Epithelial cell of prostate (primary cell): ENCODE measurements at places on chromosomes 12 and 14.
A peak's percentile ranks its signal among the peaks of the same experiment; 100 is the strongest.

DNA sequence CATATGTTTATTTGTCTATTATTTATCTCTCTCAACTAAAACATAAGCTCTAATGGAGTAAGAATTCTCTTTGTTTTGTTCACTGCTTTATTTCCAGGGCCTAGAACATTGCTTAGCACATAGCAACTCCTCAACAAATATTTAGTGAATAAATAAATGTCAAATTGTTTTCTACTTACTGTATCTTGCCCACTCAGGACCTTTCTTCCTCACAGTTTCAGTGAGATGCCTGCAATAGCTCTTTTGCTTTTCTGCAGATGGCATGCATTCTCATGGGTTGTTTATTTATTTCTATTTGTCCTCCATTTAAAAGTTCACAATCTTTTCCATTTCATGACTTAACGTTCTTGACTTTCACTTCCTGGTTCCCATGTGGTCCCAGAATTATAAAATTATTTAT, 94.9 kb upstream of the TTC7B start:
- no peak for DNase-seq

- no peak for DNase-seq
Measured at GRCh38 chr14:35079742-35080141, 33.7 kb downstream of the FAM177A1 start.

GRCh38 chr12:49030714-49031572, 12.4 kb upstream of the PRKAG1 start:
- DNase-seq = no peak

DNA sequence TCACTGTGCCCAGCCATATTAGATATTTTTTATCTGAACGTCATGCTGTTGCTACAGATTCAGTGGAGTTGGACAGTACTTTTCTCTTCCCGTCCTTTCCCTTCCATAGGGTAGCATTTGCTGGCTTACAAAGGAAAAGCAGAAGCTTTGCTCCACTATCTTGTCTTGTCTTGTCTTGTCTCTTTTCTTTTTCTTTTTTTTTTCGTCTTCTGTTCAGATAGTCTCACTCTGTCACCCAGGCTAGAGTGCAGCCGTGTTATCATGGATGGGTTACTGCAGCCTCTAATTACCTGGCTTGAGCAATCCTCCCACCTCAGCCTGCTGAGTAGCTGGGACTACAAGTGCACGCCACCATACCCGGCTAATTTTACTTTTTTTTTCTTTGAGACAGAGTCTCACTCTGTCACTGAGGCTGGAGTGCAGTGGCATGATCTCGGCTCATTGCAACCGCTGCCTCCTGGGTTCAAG, 21.1 kb downstream of the OR10G3 start:
- DNase-seq = no peak

DNA sequence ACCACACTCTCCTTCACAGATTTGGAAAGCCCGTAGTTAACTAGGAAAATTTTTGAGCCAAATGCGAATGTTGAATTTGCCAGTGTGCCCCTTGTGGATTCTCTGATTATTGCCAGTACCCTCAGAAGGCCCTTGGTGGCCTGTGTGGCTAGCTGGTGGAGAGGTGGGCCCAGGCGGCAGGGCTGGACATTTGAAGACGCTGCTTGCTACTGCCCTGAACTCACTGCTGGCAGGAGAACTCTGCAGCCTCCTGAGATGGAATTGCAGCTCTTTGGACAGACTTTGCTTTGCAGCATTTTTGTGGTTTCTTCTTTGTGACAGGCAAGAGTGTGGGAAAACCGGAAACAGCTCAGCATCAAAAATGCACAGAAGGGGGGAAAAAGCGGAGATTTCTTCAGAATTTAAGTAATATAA, 97.6 kb downstream of the TGFB3 start:
- DNase-seq = no peak

DNA sequence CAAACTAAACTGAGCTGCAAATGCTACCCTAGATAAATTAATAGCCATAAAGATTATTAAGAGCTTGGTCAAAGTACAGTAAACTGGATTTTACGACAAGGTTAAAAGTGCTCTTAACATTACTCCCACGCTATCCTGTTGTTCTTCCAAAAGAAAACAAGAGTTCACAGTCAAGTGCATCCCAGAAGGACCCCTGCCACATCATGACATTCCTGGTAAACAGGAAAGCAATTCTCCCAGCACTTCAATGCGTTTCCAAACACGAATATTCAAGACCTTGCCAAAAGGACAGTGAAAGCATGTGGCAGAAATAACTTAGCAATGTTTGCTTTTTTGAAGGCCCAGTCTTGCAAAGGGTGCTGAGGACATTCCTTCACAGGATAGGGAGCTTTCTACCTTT, 11.2 kb downstream of the SPRING1 start:
- DNase-seq = no peak

DNA sequence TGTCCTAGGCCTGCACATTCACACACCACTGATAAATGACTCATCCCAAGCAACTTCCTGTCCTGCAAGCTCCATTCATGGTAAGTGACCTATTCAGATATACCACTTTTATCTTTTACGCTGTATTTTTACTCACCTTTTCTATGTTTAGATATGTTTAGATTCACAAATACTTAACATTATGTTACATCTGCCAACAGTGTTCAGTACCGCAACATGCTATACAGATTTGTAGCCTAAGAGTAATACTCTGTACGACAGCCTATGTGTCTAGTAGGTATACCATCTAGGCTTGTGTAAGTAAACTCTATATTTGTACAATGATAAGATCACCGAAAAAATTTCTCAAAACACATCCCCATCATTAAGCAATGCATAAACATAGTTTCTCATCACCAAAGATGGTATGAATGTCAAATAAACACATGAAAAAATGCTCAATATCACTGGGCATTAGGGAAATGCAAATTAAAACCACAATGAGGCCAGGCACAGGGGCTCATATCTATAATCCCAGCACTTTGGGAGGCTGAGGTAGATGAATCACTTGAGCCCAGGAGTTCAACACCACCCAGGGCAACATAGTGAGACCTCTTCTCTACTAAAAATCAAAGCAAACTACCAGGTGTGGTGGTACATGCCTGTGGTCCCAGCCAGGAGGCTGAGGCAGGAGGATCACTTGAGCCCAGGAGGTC, 20.7 kb downstream of the ATXN2 start:
- no peak for DNase-seq

GRCh38 chr12:97638739-97639138, 176.1 kb downstream of the RMST start:
- DNase-seq = no peak

- no peak for DNase-seq
Measured at GRCh38 chr12:108835860-108836634, 21.3 kb downstream of the SSH1 start.

DNA sequence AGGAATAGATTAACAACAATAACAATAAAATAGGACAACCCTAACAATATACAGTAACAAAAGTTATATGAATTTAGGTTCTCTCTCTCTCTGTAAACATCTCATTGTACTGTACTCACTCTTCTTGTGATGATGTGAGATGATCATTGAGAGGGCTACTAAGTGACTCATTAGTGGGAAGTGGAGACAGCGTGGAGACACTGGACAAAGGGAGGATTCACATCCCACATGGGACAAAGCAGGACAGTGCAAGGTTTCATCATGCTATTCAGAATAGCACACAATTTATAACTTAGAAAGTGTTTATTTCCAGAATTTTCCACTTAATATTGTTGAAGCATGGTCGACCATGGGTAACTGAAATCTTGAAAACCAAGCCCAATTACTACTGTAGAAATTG, 26.0 kb upstream of the SPATA7 start:
- DNase-seq = no peak

GRCh38 chr14:100557658-100558057, 29.6 kb downstream of the BEGAIN start:
- DNase-seq = no peak

- DNase-seq = peak; percentile 92
Measured at GRCh38 chr14:74620497-74620921, 8.5 kb upstream of the LTBP2 start.

- DNase-seq = no peak
Measured at GRCh38 chr14:99945732-99946651, 119.2 kb upstream of the EVL start.

DNA sequence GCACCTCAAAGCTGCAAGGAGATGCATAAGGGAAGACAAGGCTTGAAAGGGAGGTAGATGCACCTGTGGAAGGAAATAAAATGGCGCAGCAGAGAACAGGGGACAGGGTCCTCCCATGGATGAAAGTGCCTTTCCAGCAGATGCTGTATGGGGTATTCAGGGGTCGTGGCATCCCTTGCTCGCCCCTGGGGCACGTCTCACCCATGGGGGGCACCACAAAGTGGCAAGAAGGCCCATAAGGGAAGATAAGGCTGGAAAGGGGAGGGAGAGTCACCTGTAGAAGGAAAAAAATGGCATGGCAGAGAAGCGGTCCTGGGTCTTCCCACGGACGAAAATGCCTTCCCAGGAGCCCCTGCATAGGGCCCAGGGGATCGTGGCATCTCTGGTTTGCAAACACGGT, 265.1 kb downstream of the ALG10 start:
- no peak for DNase-seq

DNA sequence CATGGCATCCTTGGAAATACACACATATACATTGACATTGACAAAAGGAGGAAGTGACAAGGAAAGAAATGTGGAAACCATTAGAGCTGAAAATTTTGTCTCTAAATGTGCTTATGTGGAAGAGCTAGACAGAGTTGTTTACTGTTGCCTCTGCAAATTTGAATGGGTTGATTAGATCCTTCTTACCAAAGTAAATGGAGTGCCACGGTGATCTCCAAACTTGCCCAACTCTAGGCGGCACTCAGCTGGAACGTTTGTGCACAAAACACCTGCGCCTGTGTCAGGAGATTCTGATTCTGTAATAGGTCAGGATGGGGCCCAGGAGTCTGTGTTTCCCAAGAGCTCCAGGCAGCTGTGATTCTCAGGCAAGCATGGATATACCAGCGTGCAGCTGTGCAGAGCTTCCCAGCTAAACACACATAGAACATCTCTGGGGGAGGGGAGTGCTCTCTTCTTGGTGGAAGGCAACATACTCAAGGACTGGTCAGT, 77.8 kb upstream of the BDKRB2 start:
- no peak for DNase-seq

GRCh38 chr14:101926620-101927019, 37.8 kb upstream of the DYNC1H1 start:
- no peak for DNase-seq

DNA sequence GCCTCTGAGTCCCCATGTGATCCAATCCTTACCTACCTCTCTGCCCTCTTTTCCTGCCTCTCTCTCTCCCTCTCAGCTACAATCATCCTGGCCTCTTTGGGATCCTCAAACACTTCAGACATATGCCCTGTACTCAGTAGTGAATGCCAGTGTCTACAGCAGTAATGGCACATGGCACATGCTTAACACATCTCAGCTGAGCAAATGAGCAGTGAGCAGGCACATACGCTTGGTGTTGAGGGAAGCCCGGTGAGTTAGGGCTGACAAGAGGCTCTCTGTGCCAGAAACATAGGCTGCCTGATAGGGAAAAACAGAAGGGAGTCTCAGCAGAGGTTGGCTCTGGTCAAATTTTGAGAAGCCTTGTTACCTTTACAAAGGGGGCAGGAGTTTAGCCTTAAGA, 409.1 kb downstream of the TMEM132D start:
- DNase-seq = no peak

DNA sequence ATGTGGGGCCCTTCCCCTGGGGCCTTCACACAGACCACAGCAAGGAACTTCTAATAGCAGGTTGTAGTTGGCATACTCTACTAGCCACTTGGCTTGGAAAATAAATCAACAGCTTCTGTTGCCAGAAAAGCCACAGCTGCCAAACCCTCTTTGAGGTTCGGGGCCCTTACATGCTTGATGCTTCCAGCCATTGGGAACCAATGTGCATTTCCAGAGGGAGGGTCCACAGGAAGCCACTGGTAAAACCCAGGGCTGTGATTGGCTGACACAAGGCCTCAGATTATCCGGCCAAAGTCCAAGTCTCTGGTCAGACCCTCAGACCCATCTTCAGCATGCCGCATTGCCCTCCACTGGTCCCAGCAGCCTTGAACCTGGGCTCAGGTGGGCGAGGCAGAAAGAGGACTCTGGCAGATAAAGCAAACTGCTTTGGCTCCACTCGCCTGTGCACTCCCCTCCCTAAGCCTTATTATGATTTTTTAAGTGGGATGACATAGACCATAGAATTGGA, 214.4 kb downstream of the BCL11B start:
- DNase-seq = no peak

- no peak for DNase-seq
Measured at GRCh38 chr14:24838945-24839616, 205.1 kb upstream of the GZMB start.

GRCh38 chr14:52012635-52013034, 23.3 kb downstream of the RTRAF start:
- DNase-seq = no peak

DNA sequence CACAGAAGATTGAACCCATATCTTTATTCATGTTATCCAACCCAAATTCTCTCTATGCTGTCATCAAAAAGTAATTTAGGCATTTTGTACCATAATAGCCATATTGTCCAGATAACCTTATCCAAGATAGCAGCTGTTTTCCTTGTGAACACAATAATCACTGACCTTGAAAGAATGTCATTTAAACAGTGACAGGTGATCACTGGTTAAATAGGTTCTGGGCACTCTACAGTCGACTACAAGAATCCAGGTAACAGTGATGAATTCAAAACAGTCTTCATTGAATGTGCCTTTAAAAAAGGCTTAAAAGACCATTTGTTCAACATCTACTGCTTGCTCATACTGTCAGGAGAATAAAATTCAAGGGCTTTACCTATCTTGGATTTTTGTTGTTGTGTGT, 4.6 kb upstream of the SPX start:
- DNase-seq = no peak

GRCh38 chr14:89465876-89466275, 48.8 kb upstream of the FOXN3 start:
- DNase-seq = no peak

GRCh38 chr14:88003425-88003824, 1.5 kb upstream of the GPR65 start:
- no peak for DNase-seq

- DNase-seq = no peak
Measured at GRCh38 chr12:68943848-68944247, 10.9 kb upstream of the CPM start.

DNA sequence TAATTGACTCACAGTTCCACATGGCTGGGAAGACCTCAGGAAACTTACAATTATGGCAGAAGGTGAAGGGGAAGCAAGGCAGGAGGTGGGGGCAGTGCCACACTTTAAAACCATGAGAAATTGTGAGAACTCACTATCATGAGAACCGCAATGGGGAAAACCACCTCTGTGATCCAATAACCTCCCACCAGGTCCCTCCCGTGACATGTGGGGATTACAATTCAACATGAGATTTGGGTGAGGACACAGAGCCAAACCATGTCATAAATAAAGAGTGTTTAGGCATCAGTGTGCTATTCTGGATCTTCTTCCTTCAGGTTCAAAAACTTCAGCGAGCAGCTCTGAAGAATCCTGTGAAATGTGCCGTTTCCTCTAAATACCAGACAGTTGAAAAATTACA, 9.7 kb downstream of the DDX47 start:
- no peak for DNase-seq

- no peak for DNase-seq
Measured at GRCh38 chr14:72554994-72555608, 338.8 kb downstream of the DPF3 start.

GRCh38 chr14:92490239-92490959, 23.2 kb upstream of the RIN3 start:
- no peak for DNase-seq
